ENCODE measurements at places on chromosomes 3 and 15.

DNA sequence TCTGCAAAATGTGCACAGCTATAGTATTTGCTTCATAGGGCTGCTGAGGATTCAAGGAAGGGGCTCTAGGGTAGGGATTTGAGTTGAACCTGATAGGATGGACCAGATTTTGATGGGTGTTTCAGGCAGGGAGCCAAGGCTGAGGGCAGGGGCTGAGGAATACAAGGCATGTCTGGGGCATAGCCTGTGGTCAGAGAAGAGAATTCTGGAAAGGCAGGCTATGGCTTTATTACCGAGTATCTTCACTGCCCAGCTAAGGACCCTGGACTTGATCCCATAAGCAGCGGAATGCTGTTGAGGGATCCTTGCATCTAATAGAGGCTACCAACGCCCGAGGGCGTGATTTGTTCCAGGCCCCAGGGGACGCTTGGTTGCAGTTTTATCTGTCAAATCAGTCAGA, 193.0 kb upstream of the TLE3 start:
- DNase-seq, result no peak

DNA sequence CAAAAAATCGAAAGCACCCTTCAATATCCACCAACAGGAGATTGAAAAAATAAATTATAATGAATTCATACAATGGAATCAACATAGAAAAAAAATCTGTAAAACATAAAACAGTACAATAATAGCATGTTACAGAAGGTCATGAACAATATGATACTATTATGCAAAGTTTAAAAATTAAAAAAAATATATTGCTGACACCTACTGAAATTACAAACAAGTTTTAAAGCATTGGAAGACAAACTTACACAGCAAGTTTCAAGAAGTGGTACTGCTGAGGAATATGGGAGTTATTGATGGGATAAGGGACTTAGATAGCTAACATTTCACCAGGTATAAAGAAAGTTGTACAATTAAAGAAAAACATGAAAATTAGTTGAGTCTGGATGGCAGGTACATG, 89.4 kb downstream of the EFL1 start:
- DNase-seq, result no peak

GRCh38 chr3:30610702-30611368, 4.4 kb downstream of the TGFBR2 start:
- no peak for DNase-seq

DNA sequence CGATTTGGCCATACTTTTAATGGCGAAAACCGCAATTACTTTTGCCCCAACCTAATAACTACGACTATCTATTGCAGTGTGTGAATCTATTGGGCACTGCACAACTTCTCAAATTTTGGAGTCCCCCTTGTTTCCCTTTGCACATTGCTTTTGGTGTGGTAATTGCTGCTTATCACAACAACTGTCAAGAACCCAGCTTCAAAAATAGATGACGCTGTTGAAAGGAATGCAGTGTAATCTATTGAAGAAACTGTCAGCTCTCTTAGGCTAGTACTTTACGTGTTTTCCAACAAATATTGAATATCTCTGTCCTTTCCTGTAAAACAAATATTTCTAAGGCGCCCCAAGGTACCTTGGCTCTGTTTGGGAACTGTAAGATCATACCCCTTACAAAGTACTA, 222.8 kb upstream of the UBE2E2 start:
- no peak for DNase-seq

DNA sequence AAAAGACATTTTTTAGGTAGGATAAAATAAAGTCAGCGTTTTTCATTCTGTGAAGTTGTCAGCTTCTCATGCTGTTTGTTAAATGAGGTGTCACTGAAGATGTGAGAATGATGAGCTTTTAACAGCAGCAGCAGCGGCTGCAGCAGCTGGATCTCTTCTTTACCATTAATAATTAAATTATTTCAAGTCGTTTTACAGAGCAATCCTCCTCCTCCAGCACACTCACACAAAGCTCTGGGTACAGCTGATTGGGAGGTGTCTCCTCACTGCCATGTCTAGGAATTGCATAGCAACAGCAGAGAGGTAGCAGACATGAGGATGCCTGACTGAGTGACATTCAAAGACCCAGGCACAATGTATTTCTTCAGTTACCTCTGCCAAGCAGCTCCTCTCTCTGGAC, 46.7 kb upstream of the PLAAT1 start:
- DNase-seq, result no peak

DNA sequence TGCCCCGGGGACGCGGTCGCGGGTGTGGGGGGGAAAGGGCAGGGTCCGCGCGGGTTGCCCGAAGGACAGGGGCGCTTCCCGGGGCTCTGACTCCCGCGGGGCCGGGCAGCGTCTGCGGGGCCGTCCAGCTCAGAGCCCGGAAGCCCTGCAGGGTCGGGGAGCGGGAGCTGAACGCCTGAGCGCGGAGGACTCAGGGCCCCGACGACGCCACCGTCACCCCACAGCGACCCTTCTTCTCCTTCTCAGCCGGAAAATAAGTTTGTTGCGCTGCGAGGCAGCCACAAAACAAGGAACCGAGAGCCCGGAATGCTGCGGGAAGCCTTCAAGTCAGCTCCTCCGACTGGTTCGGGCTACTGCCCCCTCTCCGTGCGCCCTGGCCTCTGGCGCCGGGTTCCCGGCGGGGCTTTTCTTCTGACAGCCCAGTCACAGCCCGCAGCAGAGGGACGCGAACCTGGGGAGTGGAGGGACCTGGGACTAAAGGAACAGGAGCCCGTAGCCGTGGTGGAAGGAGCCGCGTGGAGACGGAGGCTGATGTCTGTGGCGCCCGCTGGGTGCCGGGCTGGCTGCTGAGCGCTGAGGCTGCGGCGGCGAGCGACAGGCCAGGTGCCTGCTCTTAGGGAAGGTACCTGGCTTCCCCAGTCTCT, 484 bp downstream of the CNTN4 start:
- DNase-seq, result no peak

- peak; percentile 46 for DNase-seq
These were observed 475 bp downstream of the EIF4E3 start for GRCh38 chr3:71724584-71725270.

GRCh38 chr15:63288342-63288741, 10.9 kb downstream of the APH1B start:
- DNase-seq, result no peak

- DNase-seq, result no peak
These were observed 233.9 kb upstream of the ARL6 start for GRCh38 chr3:97530691-97531090.

- DNase-seq, result no peak
These were observed 440.8 kb upstream of the GBE1 start for GRCh38 chr3:82202269-82202668.

- no peak for DNase-seq
These were observed 15.8 kb downstream of the ST8SIA2 start for GRCh38 chr15:92409521-92409920.

GRCh38 chr3:170128259-170128976, 53.1 kb downstream of the PHC3 start:
- DNase-seq, result no peak

- no peak for DNase-seq
These were observed 358.4 kb upstream of the PROK2 start for GRCh38 chr3:72143322-72143721.

GRCh38 chr3:72041511-72041910, 256.6 kb upstream of the PROK2 start:
- DNase-seq, result no peak

GRCh38 chr15:48177766-48178647, at the start of gene MYEF2:
MYEF2 (minus strand) TSS chr15:48178295; CDS start chr15:48178237, 58 bp downstream.
- peak; percentile 55 for DNase-seq

DNA sequence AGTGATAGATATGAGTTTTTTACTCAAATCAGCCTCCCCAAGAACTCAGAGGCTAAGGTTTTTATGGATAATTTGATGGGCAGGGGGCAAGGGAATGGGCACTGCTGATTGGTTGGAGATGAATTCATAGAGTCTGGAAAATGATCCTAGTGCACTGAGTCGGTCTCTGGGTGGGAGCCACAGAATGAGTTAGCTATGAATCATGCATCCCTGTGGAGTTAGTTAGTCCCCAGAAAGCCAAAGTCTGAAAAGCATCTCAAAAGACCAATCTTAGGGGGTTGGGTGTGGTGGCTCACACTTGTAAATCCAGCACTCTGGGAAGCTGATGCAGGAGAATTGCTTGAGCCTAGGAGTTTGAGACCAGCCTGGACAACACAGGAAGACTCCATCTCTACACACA, 516.1 kb downstream of the AGBL1 start:
- no peak for DNase-seq

GRCh38 chr15:48774484-48774883, 36.4 kb downstream of the CEP152 start:
- DNase-seq, result no peak

GRCh38 chr15:59998305-59998949, 5.7 kb upstream of the FOXB1 start:
- no peak for DNase-seq

- DNase-seq, result no peak
These were observed 95.4 kb upstream of the CADPS start for GRCh38 chr3:62970648-62971047.

DNA sequence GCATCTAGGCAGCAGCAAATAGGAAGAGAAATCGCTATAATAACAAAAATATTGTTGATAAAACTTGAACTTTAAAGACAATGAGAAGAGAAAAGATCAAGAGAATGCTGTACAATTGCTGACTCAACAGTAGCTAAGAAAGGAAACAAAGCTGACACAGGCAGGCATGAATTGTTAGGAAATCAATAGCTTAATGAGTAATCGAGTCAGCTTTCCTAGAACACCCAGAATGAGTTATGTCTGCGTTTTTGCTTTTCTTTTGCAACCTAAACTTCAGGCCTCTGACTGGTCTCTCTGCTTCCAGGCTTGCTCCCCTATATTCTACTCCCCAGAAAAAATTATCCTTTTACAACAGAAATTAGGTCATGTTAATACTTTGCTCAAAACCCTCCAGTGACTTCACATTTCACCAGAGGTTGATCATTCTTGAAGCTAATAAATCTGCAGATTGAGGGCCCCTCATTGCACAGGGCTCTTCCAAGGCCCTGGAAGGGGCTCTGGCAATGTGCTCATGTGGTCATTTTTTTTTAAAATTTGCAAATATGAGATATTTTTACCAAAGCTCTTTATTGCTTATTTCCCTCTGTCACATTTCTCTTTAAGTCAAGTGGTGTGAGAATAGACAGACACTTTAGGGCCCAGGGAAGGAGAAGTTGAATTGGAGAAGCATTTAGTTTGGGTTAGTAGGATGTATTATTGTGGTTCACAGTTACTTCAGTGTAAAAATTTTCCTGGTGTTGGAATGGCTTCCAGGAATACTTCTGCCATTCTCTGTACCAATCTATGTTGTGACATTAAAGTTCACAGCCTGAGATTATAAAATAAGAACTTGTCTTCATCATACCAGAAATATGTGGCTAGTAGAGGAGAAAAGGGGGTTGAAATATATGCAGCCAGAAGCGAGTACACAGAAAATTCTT, 116.3 kb downstream of the TMCO5A start:
- DNase-seq, result no peak

- DNase-seq, result no peak
These were observed 28.8 kb upstream of the TMEM115 start for GRCh38 chr3:50388016-50388719.

- no peak for DNase-seq
These were observed 126.5 kb downstream of the DGKG start for GRCh38 chr3:186235554-186235953.

DNA sequence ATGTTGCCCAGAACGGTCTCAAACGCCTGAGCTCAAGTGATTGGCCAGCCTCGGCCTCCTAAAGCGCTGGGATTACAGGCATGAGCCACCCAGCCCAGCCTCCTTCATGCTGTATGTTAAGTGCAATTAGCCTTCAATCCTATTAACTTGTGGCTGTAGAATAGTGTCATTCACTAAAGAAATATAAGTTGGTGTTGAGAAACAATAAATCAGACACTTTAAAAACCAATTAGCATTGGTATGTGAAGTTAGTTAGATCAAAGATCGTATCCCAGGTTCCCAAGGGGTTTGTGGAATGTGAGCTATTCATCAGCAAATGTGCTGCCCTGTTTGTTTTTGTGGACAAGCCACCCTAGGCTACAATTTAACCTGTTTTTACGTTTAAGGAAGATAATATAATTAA, 11.0 kb upstream of the PIK3CB start:
- DNase-seq, result no peak

- no peak for DNase-seq
These were observed 104.0 kb upstream of the ATP10A start for GRCh38 chr15:25967116-25967515.

GRCh38 chr15:65082303-65082953, 5.9 kb downstream of the KBTBD13 start:
- DNase-seq, result no peak

DNA sequence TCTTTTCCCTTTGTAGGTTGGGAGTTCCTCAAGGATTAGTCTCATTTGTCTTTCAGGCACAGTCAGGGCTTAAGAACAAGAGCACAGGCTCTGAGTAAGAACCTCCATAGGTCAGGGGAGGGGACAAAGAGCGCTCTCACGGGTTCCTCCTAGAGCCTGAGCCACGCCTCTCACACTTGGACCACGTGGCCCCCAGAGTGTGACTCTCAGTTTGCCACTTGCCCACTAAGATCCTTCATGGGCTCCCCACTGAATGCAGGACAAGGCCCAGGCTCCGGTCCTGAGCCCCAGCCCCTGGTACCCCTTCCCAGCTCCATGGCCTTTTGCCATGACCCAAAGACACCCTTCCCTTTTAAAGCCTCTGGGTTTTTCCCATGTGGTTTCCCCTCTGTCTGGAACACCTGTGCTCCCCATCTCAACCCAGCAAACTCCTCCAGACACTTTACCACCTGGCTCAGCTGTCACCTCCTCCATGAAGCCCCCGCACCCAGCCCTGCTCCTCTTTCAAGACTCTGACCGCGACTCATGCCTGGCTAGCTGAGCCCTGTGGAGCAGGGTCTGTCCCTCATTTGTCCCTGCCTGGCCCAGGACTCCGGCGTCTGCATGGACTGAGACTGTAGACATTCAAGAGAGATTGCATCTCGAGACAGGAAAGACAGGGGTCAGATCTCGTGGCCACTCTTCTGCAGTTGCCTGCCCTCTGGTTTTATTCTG, 32.7 kb downstream of the IQSEC1 start:
- DNase-seq, result peak; percentile 50

DNA sequence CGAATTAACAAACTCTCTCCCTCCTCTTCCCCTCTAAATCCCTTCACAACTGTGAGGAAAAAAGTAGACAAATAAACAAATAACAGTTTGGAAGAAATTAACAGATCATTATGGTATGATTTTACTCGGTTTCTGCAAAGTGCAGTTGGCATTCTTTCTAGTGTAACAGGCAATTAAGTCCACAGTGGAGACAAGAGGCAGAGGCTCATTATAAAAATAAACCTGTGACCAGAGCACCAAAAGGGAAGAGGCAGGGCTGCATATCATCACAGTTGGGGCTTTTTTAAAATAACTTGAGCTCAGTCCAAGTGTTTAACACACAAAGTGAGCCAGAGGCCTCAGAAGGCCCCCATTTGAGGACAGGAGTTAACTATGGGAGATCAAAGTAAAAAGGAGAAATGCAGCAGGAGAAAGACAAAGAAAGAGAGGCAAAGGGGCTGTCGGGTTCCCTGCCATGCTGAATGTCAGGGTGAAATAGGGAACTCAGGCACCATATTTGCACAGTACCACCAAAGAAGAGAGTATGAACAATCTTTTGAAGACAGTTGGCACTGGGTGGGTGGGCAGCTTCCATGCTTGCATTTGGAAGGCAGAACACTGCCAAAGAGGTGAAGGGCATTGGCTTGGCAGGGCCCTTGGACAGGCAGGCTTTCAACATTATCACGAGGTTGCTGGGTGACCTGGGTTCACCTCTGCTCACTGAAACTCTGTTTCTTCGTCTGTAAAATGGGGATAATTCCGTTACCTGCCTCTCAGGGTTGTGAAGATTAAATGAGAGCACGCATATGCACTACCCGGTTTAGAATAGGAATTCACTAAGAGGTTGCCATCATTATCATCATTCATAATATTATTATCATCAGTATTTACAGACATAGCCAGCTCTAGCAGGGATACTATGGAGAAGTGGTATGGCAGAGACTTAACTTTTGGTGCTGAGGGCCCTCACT, 134.5 kb downstream of the MEX3B start:
- no peak for DNase-seq

- DNase-seq, result no peak
These were observed 328.0 kb upstream of the SOX2 start for GRCh38 chr3:181383760-181384159.

All from activated B cell treated with CpG ODN at 0.5 μM for 24 hours (primary cell).